ENCODE measurements at places on chromosomes 2 and 18. TPM values are rescaled to one million over a fixed set of nuclear protein-coding genes. Genes with fewer than 3 reads are reported as not detected.

DNA sequence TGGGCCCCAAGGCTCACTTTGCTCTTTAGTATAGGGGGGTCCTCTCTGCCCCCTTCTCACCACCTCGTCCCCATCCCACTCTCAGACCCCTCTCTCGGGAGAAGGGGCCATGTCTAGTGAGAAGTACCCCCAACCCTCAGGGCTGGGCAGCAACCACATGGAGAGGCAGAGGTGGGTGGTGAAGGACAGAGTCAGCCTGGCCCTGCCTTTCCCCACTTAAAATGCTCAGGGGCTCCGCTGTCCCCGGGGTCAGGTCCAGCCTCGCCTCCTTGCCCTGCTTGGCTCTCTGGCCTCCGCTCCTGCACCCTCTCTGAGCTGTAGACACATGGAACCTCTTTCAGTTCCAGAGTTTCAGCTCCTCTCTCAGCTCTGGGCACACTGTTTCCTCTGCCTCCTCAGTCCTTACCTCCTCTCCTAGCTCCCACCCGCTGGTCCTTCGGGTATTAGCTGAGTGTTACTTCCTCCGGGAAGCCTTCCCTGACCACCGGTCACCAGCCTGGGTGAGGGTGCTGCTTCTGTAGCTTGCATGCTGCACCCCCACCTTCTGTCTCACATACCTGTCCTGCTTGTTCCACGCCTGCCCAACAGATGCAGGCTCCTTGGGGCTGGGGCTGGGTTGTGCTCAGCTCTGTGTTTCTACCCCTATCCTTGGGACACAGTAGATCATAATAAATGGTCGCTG, 79.5 kb upstream of the OTOF start:
- H3K4me1 ChIP-seq: peaks cover 1% of the 10 kb centered on the region
- DNase-seq: peak; percentile 15
- H3K36me3 ChIP-seq: no peaks in the 10 kb centered on the region
- no peak overlapping the region for H3K4me3 ChIP-seq
- no peak overlapping the region for H3K27ac ChIP-seq

GRCh38 chr2:55162284-55163006, 69.6 kb downstream of the CLHC1 start:
- DNase-seq: no peak
- H3K27me3 ChIP-seq: no peaks in the 10 kb centered on the region
- no peaks in the 10 kb centered on the region for H3K4me1 ChIP-seq
- H3K36me3 ChIP-seq: no peaks in the 10 kb centered on the region
- H3K4me3 ChIP-seq: no peak overlapping the region

- H3K27me3 ChIP-seq: peaks cover 16% of the 10 kb centered on the region
- H3K27ac ChIP-seq: no peak overlapping the region
- H3K4me1 ChIP-seq: peaks cover 3% of the 10 kb centered on the region
- H3K4me3 ChIP-seq: no peak overlapping the region
- no peak for DNase-seq
These were observed 133.4 kb upstream of the OSR1 start for GRCh38 chr2:19491796-19492195.

DNA sequence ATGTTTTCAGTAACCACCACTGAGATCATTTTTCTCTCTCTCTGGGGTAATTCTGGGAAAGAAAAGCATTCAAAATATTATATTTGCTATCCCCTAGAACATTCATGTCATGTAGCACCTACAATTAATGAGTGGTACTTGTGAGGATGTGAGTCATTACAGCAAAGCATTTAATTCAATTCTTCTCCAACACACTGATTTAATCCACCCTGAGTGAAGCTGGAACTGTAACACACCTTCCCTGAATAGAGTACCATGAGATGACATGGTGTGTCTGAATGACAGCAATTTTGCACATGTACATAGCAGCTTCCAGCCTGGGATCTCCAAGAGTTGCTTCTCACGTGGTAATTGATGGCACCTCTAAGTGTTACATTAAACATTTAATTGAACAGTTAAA, 207.1 kb upstream of the SLC14A2 start:
- no peak for DNase-seq
- H3K27ac ChIP-seq: no peak overlapping the region
- H3K4me1 ChIP-seq: no peaks in the 10 kb centered on the region

DNA sequence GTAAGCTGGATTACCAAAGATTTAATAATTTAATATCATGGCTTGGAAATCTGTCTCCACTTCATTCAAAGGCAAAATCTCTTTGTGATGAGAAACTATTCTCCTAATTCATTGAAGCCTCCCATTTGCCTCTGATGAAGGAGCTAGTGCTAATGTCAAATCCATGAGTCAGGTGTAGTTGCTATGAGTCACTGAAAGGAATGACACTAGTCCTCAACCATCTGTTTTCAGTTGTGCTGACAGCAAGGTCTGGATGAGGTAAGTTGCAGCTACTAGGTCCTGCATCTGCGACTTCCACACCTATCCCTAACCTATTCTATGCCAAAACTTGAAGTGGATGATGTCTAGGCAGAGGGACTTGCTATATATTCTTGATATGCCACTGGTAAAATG, 324.0 kb upstream of the UBE2E3 start:
- no peak overlapping the region for H3K27ac ChIP-seq
- no peaks in the 10 kb centered on the region for H3K27me3 ChIP-seq

TUBA4B gene
- not detected for total RNA-seq

GRCh38 chr18:31778391-31778950, 17.8 kb upstream of the SLC25A52 start:
- no peak for DNase-seq
- no peak overlapping the region for H3K4me3 ChIP-seq
- no peak overlapping the region for H3K27ac ChIP-seq
- no peaks in the 10 kb centered on the region for H3K27me3 ChIP-seq
- H3K36me3 ChIP-seq: no peaks in the 10 kb centered on the region

DNA sequence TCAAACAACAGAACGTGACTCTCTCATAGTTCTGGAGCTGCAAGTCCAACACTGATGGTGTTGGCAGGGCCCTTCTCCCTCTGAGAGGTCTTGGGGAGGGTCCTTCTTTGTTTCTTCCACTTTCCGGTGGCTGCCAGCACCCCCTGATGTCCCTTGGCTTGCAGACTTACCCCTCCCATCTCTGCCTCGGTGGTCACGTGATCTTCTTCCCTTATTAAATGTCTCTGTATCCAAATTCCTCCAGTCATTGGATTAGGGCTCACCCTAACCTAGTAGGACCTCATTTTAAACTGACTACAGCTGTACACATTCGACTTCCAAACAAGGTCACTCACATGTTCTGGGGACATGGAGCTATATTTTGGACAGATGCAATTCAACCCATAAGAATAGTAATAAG, 780.6 kb upstream of the SALL3 start:
- H3K4me1 ChIP-seq: no peaks in the 10 kb centered on the region
- H3K27me3 ChIP-seq: no peaks in the 10 kb centered on the region
- no peaks in the 10 kb centered on the region for H3K36me3 ChIP-seq
- H3K4me3 ChIP-seq: no peak overlapping the region

VIT gene
- total RNA-seq: not detected

- H3K27ac ChIP-seq: no peak overlapping the region
- DNase-seq: no peak
- H3K4me1 ChIP-seq: no peaks in the 10 kb centered on the region
- no peak overlapping the region for H3K4me3 ChIP-seq
- H3K27me3 ChIP-seq: no peaks in the 10 kb centered on the region
These were observed 34.4 kb downstream of the EHD3 start for GRCh38 chr2:31268344-31268743.

MAPRE3 gene
- total RNA-seq: 1.9 TPM

DNA sequence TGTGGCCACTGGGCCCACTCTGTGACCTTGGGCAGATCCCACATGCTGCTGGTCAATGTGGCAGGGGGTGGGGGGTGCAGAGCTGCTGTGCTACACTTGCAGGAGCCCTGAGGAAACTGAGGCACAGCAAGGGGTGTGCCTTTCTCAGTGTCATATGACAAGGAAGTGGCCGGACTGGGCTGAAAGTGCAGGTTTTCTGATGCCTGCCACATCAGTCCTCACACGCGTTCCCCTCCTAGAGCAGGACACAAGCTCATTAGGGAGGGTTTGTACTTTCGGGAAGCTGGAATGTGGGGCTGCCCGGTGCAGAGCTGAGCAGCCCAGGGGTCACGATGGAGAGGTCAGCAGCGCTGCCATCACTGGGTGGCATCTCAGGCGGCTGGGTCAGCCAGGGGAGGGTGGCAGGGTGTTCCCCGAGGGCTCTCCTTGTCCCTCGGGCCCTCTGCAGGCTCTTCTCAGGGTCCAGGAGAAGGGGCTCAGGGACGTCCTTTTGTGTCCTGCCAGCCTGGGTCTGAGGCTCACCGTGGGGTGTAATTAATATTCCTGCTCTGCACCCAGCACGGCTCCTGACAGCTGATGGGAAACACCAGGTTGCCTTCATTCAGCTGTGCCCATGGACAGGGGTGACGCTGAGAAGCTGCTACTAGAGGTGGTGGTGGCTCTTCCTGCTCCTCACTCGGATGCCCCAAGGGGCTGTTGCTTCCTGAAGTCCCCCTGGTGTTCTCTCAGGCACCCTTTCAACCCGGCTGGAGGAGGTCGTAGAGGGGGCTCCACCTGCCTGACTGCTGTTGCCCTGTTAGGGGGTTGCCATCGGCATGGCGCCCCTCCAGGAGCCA, 62.1 kb upstream of the HDAC4 start:
- H3K27me3 ChIP-seq: no peaks in the 10 kb centered on the region
- no peak overlapping the region for H3K4me3 ChIP-seq
- H3K4me1 ChIP-seq: no peaks in the 10 kb centered on the region

GRCh38 chr2:191818725-191819350, 28.1 kb downstream of the CAVIN2 start:
- H3K4me3 ChIP-seq: no peak overlapping the region
- DNase-seq: no peak
- H3K27me3 ChIP-seq: peaks cover 25% of the 10 kb centered on the region

- H3K4me3 ChIP-seq: no peak overlapping the region
- no peaks in the 10 kb centered on the region for H3K36me3 ChIP-seq
- no peak overlapping the region for H3K27ac ChIP-seq
- H3K27me3 ChIP-seq: peaks cover 5% of the 10 kb centered on the region
These were observed 116.6 kb upstream of the MSH6 start for GRCh38 chr2:47666332-47666731.

DNA sequence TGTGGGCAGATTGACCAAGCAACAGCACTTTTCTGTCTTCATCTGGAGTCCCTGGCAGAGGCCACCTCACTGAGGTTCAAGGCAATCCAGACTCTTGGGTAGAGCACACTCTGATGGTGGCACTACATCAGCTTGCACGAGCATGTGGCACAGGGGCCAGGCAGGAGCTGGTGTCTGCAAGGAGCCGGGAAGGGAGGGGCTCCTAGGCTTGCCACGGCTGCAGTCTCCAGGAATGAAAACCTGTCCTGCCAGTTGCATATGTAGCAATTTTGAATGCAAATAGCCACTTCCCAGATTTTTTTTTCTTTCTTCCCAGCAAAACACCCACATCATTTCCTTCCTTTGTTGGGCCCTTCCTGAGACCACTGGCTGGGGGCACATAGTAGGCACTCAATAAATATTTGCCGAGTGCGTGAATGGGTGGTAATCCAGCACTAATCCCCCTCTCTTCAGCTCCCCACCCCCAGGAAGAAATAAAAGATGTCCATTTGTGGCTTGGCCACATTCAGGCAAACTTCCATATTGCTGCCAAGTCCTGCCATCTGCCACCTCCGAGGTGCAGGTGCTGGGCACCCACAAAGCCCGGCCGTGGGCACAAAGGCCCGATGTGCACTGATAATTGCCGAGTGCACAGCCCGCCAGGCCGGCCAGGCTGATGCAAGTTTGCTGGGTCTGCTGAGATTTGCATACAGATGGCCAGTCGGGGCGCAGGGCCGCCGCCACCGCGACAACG, 72.4 kb downstream of the MYCN start:
- peaks cover 23% of the 10 kb centered on the region for H3K27me3 ChIP-seq
- H3K4me3 ChIP-seq: no peak overlapping the region
- no peaks in the 10 kb centered on the region for H3K36me3 ChIP-seq
- no peak for DNase-seq

DNA sequence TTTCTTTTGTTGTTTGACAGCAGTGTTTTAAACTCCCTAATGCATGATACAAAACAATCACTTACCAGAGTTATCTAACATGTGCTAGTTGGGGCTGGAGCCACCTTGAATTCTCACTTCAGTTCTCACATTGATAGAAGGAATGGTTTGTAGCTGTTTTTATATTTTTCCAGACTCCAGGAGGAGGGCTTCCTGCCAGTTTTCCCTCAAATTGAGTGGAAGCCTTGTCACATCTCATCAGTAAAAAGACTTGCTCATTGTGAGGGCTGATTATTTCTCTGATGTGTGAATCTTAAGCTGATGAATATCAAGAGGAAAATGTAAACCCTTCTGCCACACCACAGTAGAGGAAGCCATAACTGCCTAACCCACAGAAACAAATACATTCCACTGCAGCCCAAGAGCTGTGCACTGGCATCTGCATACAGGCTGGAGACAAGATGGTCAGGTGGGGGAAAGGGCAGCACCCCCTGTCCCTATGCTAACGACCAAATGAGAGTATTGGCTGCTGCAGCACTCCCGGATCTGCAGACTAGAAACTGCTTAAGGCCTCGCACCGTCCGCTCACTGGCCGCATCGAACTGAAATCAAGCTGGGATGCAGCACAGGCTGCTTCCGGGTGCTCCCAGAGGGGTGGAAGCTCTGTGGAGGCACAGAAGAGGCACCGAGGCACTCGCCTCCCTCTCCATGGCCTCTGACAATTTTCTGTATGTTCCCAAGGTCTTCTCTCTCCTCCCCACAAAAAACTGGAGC, 73.7 kb upstream of the TPO start:
- H3K4me3 ChIP-seq: no peak overlapping the region
- no peaks in the 10 kb centered on the region for H3K27me3 ChIP-seq
- H3K27ac ChIP-seq: no peak overlapping the region

GRCh38 chr2:102056079-102056581, 64.4 kb downstream of the IL1R2 start:
- H3K4me3 ChIP-seq: no peak overlapping the region
- no peaks in the 10 kb centered on the region for H3K36me3 ChIP-seq
- no peak overlapping the region for H3K27ac ChIP-seq
- no peak for DNase-seq
- H3K4me1 ChIP-seq: no peaks in the 10 kb centered on the region

DLGAP1 gene
- total RNA-seq: not detected

DNA sequence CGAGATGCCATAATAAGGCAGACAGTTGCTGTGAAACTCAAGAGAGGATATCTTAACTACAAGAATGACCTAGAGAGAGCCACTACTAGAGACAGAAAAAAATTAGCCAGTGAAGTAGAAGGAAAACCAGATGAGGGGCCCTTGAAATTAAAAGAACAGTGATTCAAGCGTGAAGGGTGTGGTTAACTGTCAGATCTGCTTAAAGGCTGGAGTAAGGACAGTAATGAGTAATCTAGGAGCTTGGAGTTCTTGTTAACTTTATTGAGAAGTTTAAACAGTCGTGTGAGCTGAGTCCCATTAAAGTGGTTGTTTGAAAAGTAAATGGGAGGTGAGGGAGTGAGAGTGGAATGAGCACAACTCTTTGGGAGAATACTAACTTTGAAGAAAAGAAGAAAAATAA, 21.3 kb downstream of the PIGN start:
- no peaks in the 10 kb centered on the region for H3K27me3 ChIP-seq
- no peak overlapping the region for H3K4me3 ChIP-seq
- H3K4me1 ChIP-seq: peaks cover 3% of the 10 kb centered on the region
- peaks cover 19% of the 10 kb centered on the region for H3K36me3 ChIP-seq
- DNase-seq: no peak

C2orf66 gene
- total RNA-seq: not detected

GRCh38 chr2:11680901-11681721, 11.1 kb upstream of the NTSR2 start:
- DNase-seq: no peak
- H3K4me3 ChIP-seq: no peak overlapping the region
- H3K27me3 ChIP-seq: peaks cover 41% of the 10 kb centered on the region
- no peaks in the 10 kb centered on the region for H3K36me3 ChIP-seq
- peaks cover 5% of the 10 kb centered on the region for H3K4me1 ChIP-seq

GRCh38 chr18:4035521-4035920, 419.6 kb downstream of the DLGAP1 start:
- H3K4me3 ChIP-seq: no peak overlapping the region
- no peaks in the 10 kb centered on the region for H3K4me1 ChIP-seq
- H3K36me3 ChIP-seq: no peaks in the 10 kb centered on the region
- DNase-seq: no peak

FBXO48 gene
- 4.3 TPM for total RNA-seq

All from activated naive CD8-positive, alpha-beta T cell treated with anti-CD3 and anti-CD28 coated beads, Interleukin-2, amount 10 ng/mL, durations not matched to agents 7 days and 5 days (primary cell).